ENCODE measurements at places on chromosomes 7 and 10.
A peak's percentile ranks its signal among the peaks of the same experiment; 100 is the strongest.

DNA sequence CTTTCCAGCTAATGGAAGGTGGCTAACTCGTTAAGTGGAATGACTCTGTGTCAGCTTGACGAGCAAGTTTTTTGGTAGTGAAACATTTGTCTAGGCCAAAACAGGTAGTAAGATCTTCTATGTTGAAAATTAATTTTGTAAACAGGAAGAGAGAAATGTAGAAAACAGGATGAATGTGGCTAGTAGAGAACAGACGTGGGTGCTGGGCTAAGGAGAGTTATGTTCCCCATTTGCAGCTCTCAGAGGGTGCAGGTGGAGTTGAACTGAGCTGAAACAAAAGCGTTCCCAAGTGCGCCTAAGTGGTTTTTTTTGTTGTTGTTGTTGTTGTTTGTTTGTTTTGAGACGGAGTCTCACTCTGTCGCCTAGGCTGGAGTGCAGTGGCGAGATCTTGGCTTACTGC, 59.5 kb upstream of the SRPK2 start:
- DNase-seq = peak; percentile 42

- DNase-seq = no peak
Observed at GRCh38 chr7:106781007-106781406, 84.1 kb upstream of the PIK3CG start.

DNA sequence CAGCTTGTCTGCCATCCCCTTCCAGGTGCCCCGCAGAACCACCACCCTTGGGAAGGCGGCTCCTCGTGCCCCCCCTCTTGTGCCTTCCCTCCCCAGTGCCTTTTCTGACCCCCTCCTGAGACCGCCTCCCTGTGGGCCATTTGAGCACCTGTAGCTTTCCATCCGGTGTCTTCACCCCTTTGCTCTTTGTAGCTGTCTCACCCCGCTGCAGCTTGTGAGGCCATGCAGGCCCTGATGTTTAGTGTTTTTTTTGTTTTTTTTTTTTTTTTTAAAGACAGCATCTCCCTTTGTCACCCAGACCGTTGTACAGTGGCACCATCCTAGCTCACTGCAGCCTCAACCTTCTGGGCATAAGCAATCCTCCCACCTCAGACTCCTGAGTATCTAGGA, 52.5 kb downstream of the CUX1 start:
- DNase-seq = no peak

DNA sequence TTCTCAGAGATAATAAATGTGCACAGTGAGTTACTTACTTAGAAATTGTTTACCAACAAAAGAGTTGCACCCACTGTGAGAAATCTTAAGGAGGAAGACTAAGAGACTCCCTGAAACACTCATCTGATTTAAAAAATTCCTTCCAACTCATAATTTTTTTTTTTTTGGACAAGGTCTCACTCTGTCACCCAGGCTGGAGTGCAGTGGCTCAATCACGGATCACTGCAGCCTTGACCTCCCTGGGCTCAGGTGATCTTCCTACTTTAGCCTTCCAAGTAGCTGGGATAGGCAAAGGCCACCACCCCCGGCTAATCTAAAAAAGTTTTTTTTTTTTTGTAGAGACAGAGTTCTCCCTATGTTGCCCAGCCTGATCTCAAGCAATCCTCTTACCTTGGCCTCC, 36.0 kb downstream of the MALSU1 start:
- no peak for DNase-seq

- DNase-seq = no peak
Observed at GRCh38 chr7:128093614-128094570, 62.7 kb upstream of the LRRC4 start.

- DNase-seq = no peak
Observed at GRCh38 chr7:87505122-87505521, 29.6 kb upstream of the ABCB4 start.

DNA sequence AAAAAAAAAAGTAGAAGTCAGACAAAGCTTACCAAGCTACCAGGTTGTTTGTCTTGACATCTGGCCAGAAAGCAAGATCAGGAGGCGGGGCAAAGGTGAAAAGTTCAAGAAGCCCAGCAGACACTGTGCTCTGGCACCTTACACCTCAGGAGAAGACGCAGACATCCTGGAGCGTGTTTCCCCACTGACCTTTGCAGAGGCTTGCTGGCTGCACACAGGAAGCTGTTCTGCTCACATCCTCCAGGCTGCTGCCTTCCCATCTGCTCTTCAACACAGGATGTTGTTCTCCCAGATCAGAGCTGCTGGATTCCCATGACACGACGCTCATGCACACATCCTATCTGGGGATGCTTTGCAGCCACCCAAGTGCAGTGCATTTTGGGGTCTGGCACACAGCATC, 174.4 kb upstream of the KIAA1217 start:
- DNase-seq = no peak

GRCh38 chr10:23702977-23703414, 264.1 kb downstream of the OTUD1 start:
- DNase-seq = peak; percentile 11

GRCh38 chr10:130617985-130618384, 481.8 kb downstream of the GLRX3 start:
- no peak for DNase-seq

GRCh38 chr10:116088985-116089384, 184.0 kb downstream of the GFRA1 start:
- no peak for DNase-seq

GRCh38 chr7:157434231-157434630, 97.4 kb downstream of the DNAJB6 start:
- no peak for DNase-seq
